ENCODE measurements at places on chromosomes 13 and 19. TPM values are rescaled to one million over a fixed set of nuclear protein-coding genes. Genes with fewer than 3 reads are reported as not detected.

- no peak for DNase-seq
These were observed 696.2 kb upstream of the SLITRK5 start for GRCh38 chr13:86974995-86975328.

DNA sequence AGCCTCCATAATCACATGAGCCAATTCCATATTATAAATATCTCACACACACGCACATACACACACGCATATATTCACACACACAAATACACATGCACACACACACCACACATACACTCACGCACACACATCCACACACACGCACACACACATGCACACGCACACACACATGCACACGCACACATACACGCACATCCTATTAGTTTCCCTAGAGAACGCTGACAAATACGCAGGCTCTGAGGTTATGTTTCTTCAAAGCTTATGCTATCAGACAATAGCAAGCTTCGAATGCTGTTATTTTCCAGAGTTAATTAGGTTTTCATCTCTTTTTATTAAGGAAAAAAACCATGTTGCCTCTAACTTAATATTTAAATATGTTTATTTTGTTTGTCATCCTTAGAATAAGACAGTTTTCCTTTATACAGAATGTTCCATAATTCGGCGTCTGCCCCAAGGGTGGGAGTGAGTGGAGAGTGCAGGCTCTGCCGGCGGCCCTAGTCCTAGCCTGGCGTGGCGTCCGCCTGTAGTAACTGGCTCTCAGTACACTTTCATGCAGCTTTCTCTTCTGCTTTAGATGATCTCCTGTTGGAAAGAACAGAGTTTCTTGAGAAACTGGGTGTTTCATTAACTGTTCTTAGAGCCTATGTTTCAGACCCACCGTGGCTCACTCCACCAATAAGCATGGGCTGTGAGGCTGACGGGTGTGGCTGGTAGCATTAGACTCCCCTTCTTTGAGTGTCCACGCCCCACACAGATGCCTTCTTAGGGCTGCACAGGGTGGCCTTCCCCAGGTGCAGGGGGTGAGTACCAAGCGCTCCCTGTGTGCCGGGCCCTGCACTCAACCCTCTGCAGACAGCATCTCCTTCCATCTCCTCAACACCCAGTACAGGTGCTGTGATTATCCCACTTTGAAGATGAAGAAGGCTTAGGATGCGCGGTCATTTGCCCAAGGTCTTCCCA is 30.4 kb upstream of the ANKRD10 start:
- no peak for DNase-seq

DNA sequence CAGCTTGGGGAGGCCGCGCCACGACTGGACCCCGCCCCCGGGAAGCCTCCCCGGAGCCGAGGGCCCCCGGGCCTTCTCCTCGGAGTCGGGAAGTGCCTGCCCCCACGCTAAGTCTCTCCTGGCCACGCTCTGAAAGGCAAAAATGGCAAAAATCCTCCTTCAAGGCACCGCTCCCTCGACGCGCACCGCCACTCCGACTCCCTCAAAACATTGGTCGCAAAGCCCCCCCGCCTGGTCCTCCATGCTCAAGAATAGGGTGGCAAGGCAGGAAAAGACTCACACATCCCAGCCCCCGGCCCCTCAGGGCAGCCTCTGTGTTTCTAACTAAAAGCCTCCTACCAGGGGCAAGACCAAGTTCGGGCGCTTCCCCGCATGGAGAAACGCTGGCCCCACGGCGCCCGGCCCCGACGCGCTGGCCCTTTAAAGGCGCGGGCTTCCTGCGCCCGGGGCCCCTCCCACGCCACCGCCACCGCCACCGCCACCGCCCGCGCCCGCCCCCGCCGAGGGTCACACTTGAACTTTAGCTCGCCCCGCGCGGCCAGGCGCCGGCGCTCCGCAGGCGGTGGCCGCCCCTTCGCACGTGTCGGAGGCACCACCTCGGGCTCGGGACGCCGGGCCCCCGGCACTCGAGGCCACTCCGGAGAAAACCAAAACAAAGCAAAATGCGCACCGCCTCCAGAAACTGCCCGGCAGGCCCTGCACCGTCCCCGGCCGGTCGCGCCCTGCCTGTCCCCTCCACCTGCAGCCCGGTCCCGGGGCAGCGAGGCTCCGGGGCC is 1.9 kb downstream of the FOXO1 start:
- DNase-seq = no peak

The TICAM1 gene
- 2.9 TPM for total RNA-seq

DNA sequence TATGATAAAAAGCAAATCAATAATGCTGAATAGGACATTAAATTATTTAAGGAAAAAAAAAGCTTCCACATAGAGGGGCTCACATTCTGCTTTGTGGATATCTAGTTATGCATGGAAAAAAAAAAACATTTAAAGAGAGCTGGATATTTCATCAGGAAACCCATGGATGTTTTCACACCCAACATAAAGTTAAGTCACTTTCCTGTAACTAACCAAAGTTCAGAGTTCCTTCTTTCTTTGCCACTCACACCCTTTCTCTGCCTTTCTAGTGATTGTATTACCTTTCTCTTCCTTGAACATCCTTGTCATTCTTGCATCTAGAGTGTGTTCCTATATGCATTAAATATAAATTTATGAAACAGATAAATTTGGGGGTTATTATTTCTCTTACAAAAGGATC is 47.2 kb downstream of the RFXAP start:
- no peak for DNase-seq

DNA sequence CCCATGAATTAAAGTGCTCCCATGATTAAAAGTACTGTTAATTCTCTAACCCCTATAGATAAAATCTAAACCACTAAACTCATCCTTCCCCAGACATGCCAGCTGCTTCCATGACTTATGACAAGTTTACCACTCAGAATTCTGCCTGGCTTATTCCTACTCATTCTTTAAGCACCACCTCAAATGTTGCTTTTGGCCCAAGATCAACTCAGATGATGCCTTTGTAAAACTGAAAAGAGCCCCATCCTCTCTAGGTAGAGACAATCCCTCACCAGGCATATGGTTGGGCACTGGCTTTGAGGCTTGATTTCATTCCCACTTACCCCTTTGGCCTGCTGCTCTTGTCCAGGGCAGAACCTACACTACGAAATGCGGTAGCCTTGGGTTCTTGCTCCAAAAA is 250.0 kb downstream of the DNAJC15 start:
- peak; percentile 51 for DNase-seq

The FREM2 gene
- not detected for total RNA-seq

DNA sequence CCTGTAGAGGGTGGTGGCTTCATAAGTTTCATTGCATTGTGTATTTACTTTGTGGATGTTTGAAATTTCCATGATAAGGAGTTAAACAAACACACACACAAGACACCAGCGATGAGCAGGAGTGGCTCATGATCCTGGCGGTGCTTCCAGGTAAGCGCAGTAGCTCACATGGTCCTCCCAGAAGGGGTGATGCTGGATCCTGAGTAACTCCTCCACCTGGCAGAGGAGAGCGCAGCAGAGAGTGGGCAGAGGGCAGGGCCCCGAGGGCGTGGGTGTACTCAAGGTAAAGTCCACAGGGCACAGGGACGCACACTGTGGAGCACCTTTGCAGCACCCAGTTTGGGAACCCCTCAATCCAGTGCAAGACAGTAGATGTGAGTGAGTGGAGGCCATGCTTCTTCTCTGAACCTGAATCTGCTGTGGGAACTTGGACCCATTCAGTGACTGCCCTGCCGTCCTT is 54.0 kb downstream of the RFX2 start:
- DNase-seq = no peak

DNA sequence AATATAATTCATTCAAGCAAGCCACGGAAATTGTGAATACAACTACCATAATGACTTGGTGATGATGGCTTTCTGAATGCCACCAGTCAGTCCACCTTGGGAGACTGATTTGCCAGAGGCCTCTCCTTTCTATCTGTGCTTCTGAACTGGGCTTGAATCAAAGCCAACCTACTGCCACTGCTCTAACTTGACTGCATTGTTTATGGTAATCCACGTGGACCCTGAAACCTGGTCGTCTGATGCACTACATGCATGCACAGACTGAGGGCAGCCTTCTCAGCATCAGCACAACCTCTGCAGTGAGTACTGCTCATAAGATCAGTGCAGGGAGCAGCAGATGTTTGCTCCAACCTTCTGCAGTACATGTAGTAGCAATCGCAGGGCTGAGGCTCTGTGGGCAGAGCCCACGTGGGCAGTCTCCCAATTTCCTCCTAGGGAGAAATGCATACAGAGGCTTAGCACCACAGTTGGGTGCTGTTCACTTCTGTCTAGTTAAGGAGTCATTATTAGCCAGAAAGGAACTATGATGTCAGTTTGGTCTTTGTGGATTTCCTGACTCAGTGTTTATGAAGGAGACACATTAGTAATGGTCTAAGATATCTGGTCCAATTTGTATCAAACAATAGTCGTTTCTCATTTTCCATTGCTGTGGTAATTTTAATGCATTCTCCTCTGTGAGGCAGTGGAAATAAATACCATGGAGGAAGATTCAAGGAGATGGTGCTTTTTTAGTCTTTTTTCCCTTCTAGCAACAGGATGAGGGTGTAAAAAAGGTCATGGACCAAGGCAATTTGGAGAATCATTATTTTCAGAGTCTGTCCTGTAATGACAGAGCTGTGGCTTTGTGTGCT is 82.5 kb downstream of the AKAP11 start:
- peak; percentile 67 for DNase-seq

GRCh38 chr13:97282705-97283104 is 60.6 kb downstream of the MBNL2 start:
- no peak for DNase-seq

- DNase-seq = no peak
These were observed 84.3 kb downstream of the IER2 start for GRCh38 chr19:13234518-13234917.

DNA sequence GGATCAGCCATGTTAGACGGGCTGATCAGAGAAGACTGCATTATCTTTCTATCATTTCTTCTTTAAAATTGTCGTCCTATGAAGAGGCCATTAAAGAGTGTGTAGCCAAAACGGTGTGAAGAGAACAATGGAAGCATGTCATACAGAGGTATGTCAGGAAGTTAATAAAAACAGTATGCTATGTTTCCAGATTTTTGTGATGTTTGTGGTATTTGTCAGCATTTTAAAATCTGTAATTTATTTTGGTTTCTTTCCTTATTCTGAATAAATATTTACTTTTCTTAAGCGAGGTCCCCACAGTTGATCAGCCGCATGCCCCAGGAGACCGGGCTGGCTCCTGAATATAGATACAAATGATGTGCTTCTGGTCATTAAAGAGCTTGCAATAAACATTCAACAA is 142.9 kb upstream of the SERP2 start:
- DNase-seq = no peak

The ZNF132 gene
- 5.7 TPM for total RNA-seq

The LRRC8E gene
- total RNA-seq = 1.6 TPM

DNA sequence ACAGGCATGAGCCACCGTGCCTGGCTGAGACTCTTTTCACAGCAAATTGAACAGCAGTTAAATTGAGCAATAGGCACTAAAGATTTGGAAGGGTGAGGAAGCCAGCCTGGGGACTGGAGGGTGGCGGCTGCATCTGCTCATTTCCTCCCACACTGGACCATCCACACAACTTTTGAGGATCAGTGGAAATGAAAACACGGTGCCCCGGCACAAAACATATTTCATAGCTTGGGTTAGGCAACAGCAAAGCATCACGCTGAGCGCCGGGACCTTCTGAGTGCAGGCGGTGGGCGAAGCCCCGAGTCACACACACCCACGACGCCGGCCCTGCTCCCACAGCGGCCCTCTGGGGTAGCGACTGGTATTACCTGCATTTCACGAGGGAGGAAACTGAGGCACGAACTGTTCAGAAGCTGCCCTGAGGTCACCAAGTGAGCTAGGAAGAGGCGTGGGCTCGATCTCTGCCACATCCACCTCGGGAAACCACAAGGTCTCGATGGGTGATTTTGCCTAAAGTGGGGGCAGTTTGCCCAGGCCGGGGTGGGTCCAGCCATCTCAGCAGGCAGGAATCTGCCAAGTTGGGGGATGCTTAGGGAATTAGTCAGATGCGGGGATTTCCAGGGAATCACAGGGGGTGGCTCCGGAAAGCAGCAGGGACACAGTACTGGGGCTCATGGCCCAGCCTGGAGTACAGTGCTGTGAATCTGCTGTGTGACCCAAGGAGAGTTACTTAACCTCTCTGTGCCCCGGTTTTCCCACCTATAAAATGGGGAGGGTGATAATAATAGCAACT is 3.5 kb upstream of the SBNO2 start:
- DNase-seq = peak; percentile 94

DNA sequence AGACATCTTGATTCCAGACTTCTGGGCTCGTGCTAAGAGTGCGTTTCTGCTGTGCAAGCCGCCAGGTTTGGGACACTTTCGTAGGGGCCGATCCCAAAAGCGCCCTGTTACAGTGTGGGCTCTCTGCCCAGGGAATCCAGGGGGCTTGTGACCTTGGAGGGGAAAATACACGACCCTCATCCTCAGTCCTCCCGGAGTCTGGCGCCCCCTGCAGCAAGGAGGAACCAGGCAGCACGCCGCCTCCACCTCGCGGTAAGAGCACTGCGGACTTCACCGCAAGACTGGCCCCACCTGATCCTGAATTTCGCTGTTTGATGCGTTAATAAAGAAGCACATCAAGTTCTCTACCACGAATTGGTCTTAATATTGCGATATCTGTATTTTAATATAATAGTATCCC is 5.2 kb downstream of the POLRMT start:
- DNase-seq = no peak

- DNase-seq = peak; percentile 49
These were observed 75.5 kb upstream of the MEDAG start for GRCh38 chr13:30830638-30830965.

DNA sequence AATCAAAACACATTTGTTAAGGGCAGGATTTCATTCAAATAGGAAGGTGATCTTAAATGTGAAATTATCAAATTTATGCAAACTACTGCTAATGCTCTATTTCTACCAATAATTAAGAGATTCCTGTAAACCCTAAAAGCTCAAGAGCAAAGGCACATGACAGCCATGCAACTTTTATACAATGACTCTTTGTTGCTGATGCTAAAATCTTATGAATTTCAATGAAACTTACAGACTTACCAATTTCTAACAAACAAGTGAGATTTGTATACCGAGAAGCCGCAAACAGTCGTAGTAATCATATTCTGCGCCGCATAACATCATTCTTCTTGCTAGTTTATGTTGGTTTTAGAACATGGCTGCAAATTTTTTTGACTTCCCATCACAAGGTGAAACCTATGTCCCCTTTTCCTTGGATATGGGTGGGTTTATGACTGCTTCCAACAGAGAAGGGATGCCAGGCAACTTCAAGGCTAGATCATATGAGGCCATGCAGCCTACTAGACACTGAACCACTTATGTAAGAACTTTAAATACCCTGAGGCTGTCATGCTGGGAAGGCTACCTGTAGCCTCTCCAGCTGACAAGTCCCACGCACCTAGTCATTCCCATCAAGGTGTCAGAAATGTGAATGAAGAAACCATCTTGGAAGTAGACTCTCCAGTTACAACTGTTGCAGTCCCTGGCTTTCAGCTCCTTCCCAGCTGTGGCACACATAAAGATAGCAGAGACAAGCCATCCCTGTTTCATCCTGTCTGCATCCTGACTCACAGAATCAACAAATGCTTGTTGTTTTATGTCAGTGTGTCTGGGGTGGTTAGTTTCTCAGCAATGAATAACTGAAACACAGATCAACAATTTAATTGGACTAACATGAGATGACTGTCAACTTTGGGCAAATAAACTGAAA is 42.0 kb downstream of the LNX2 start:
- peak; percentile 83 for DNase-seq

The LGALS14 gene
- not detected for total RNA-seq

All from LHCN-M2 (cell line).